ENCODE measurements at places on chromosomes 12 and 14.

- DNase-seq = peak; percentile 12
Observed at GRCh38 chr14:90513161-90514014, 116.6 kb downstream of the CALM1 start.

- DNase-seq = no peak
Observed at GRCh38 chr14:58643366-58643765, 5.6 kb downstream of the DACT1 start.

DNA sequence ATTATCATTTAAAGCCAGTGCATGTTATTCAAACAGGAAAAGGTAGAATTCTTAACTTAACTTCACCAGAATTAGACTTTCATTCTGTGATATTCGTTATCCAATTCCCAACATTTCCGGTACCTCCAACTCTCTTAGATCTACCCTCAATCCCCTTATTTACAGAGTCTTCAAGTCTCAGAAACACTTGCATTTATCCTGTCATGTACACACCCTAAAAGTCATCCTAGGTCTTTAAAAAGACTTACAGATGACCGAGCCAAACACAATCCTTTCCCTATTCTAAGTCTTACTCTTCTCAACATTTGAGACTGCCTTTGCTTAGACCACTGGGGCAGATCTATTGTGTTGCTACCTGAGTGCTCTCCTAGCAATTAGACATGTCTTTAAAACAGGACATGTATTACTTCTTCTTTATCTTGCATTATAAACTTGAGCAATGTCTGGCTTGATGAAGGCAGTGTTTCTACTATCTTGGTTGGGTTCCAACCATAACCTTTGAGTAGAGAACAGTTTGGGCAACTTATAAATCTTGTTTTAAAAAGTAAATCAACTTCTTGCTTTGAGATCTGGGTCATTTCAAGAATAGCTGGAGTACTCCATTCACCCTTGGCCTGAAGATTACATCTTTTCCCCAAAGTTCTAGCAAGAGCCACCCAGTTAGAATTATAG, 140.6 kb upstream of the PLEKHG7 start:
- DNase-seq = no peak

GRCh38 chr12:127293507-127294310, 973.3 kb upstream of the TMEM132C start:
- peak; percentile 33 for DNase-seq

All from IMR-90 (cell line).